ENCODE measurements at places on chromosomes 4 and X.

- no peak overlapping the region for H3K4me3 ChIP-seq
- no peaks in the 10 kb centered on the region for H3K36me3 ChIP-seq
- no peaks in the 10 kb centered on the region for H3K4me1 ChIP-seq
- H3K27me3 ChIP-seq: no peaks in the 10 kb centered on the region
- DNase-seq: no peak
These were observed 1229.5 kb upstream of the AGA start for GRCh38 chr4:178671766-178672165.

GRCh38 chr4:139329665-139330200, 27.5 kb upstream of the NDUFC1 start:
- H3K4me1 ChIP-seq: no peaks in the 10 kb centered on the region
- H3K27me3 ChIP-seq: no peaks in the 10 kb centered on the region
- H3K4me3 ChIP-seq: no peak overlapping the region
- no peak overlapping the region for H3K27ac ChIP-seq
- DNase-seq: no peak

DNA sequence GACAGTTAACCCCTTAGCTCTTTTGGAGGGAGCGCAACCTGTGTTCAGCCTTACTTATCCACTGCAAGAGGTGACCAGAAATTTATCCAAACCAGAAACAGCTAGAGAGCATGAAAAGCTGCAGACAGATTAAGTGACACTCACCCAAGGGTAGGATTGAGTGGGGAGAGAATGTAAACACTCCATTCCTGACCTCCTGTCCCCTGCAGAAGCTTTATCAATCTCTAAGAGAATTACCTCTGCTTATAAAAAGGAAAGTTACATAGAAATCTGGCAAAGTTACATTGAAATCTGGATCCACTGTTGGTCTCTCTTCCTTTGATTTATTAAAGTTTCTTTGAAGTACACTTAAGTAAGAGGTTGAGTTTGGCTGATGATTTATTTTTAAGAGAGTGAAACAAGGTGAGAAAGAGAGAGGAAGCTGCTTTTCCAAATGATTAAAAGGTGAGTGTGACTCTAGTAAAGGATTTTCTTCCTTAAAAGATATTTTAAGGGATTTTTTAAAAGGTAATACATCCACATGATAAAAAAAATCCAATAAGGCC, 112.3 kb downstream of the ANAPC4 start:
- DNase-seq: no peak
- no peaks in the 10 kb centered on the region for H3K36me3 ChIP-seq
- H3K4me1 ChIP-seq: no peaks in the 10 kb centered on the region
- H3K4me3 ChIP-seq: no peak overlapping the region
- H3K27ac ChIP-seq: no peak overlapping the region

GRCh38 chr4:169295822-169296221, 25.1 kb upstream of the SH3RF1 start:
- H3K4me3 ChIP-seq: no peak overlapping the region
- no peaks in the 10 kb centered on the region for H3K36me3 ChIP-seq
- H3K4me1 ChIP-seq: no peaks in the 10 kb centered on the region
- H3K27ac ChIP-seq: no peak overlapping the region
- H3K27me3 ChIP-seq: no peaks in the 10 kb centered on the region

- H3K27me3 ChIP-seq: peaks cover 27% of the 10 kb centered on the region
- peak overlapping the region; percentile 51 for H3K4me3 ChIP-seq
- no peaks in the 10 kb centered on the region for H3K36me3 ChIP-seq
- H3K27ac ChIP-seq: no peak overlapping the region
- H3K4me1 ChIP-seq: peaks cover 25% of the 10 kb centered on the region
- no peak for DNase-seq
These were observed 637 bp downstream of the MAMLD1 start for GRCh38 chrX:150363561-150364346.

GRCh38 chrX:118207831-118208453, 91.3 kb upstream of the KLHL13 start:
- H3K4me3 ChIP-seq: no peak overlapping the region
- H3K36me3 ChIP-seq: no peaks in the 10 kb centered on the region
- no peak for DNase-seq
- no peak overlapping the region for H3K27ac ChIP-seq
- H3K4me1 ChIP-seq: peaks cover 3% of the 10 kb centered on the region

- H3K4me1 ChIP-seq: no peaks in the 10 kb centered on the region
- H3K27ac ChIP-seq: no peak overlapping the region
- no peaks in the 10 kb centered on the region for H3K36me3 ChIP-seq
These were observed 91.2 kb upstream of the GPR50 start for GRCh38 chrX:151085207-151085606.

All from large intestine (tissue), 12 donors.